ENCODE measurements at places on chromosomes 6 and 20.
A peak's percentile ranks its signal among the peaks of the same experiment; 100 is the strongest.

DNA sequence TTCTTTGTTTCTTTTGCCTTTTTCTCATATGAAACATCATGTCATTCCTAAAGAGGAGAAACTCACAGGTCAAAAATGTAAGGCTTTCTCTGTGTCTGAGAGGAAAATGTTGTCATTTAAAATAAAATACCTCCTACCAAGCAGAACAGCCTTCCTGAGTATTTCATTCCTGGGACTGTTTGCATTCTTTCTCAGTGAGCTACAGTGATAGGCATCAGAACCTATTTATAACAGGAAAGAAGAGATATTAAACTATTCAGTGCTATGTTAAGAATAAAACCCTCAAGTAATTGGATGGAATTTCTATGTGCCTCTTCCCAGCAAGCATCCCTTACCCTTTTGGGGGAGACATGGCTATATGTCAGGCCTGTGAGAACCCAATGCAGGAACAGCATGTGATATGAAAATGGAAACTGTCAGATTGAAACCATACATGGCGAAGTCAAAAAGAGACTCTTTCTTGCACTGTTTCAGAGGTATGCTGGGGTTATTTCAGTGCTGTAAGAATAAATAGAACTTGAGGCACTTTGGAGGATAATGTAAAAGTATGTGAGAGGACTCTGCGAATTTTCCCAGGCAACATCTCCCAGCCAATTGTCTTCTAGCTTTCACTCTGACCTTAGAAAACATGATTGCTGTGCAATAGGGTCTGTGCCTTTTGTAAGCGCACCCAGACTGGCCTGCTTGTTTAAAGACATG lies 133.8 kb upstream of the CCN2 start:
- DNase-seq = no peak

DNA sequence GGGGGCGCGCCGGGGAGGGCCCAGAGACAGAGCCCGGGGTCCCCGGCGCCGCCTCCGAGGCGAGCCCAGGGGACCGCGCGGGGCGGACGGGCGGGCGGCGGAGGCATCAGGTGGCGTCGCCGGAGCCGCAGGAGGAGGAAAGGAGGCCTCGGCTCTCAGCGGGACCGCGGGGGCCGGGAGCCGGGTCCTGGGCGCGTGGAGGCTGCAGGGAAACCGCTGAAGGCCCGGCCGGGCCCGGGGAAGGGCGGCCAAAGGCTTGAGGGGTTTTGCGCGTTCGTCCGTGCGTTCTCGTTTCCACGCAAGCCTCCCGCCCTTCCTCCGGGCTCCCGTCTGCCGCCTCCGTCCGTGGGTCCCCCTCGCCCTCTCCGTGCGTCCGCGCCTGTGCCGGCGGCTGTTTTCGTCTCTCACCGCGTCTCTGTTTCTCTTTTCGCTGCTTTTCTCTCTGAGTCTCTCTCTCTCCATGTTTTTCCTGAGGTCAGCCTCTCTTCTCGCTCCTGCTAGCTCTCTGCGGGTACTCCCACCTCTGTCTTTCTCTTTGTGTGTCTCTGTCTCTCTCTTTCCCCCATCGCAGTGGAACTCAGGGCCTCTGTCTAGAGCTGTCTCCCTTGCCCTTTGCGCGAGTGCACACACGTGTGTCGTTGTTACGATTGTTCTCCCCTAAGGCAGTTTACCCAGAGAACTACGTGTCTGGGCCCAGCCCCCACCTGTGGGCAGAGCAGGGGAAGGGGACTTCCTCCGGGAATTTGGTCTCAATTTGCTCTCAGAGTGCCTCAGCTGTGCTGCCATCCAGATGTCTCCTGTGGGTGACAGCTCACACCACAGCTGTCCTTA lies 2.1 kb downstream of the IRF4 start:
- DNase-seq = no peak

GRCh38 chr6:501891-502601 lies 110.5 kb downstream of the IRF4 start:
- no peak for DNase-seq

GRCh38 chr6:142385352-142385751 lies 83.5 kb downstream of the ADGRG6 start:
- DNase-seq = no peak

DNA sequence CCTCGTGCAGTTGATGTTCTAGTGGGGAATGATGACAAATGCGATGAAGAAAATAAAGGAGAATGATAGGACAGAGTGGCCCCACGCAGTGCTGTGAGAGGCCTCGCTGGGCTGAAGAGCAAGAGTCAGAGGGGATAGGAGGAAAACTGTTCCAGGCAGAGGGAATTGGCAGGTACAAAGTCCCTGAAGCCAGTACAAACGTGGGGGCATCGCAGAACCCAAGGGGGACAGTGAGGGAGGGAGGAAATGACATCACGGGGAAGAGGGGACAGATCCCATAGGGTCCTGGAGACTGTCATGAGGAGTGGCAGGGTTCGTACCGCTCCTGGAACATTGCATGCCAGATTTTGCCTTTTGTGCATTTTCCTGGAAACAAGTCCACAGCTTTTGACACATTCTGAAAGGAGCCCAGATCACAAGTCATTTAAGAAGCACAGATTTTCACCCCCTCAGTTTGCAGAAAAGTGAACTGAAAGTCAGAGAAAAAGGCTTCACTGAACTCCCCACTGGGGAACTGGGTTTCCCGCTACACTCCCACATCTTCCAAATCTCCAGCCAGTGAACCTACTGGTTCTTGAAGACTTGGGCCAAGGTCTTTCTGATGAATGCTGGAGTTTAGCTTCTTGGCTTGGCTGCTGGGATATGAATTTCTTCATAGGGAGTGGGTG lies 77.0 kb downstream of the SULF2 start:
- no peak for DNase-seq

- no peak for DNase-seq
These were observed 6.7 kb downstream of the PSMA7 start for GRCh38 chr20:62136283-62137091.

DNA sequence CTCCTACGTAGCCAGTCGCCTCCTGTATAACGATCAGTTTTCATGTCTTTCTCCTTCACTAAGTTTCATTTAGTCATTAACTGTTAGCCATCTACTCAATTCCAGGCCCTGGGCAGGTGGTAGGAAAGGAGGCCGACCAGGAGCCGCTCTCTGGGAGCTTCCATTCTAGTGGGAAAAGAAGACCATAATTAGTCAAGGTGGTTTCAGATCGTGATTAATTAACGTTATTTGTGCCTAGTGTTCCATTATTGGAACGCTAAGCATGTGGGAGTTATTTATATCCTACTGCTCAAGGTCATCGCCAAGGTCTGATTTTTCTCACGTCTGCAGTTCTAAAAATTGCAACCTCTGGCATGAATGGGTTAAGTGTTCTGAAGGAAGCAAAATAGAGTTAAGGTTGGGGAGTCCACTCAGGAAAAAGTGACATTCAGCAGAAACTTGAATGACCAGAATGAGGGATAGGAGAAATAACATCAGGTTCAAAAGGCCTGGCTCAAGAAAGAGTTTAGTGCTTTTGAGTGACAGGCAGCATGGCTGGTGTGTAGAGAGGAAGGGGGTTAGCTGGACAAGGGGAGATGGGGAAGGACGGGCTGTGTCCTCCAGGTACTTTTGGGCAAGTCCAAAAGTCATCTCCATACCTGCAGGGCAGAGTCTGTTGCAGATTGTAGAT lies 812 bp downstream of the SLC9A8 start:
- no peak for DNase-seq

- no peak for DNase-seq
These were observed 22.5 kb upstream of the HFE start for GRCh38 chr6:26064619-26065257.

DNA sequence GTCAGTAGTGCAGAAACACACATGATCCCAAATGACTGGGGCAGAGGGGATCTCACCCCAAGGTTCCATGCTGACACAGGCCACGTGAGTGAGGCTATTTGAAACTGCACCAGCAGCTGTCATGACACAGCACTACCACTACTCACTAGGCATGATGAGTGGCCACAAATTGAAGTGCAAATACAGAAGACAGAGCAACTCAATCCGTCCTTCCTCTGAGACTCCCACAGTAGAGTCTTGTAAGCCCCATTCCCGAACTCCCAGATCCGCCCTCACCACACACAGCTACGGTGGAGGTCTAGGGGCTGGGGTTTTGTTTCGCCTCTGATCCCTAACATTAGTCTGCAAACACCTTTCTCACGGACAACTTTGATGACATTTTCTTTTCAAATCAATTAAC lies 113.3 kb upstream of the NUP153 start:
- no peak for DNase-seq

DNA sequence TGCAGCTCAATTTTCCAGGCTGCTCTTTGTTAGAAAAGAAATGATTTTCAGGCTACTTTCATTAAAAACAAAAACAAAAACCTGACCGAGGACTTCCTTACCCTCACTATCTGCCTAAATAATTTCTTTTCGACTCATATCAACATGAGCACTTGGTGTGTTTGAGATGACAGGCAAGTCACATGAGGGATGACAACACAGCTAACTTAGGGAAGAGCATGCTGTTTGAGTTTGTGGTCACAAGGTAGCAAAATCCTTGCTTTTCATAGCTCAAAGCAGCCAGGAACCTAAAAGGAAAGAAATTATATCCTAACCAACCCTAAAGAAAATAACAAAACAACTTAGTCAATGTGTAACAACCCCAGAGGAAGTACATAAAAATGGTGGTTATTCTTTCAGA lies 459.5 kb downstream of the KIF16B start:
- no peak for DNase-seq

GRCh38 chr20:25378189-25378883 lies 12.3 kb downstream of the ABHD12 start:
- DNase-seq = no peak

GRCh38 chr6:14211562-14211942 lies 94.0 kb downstream of the CD83 start:
- no peak for DNase-seq

- DNase-seq = no peak
These were observed 2.4 kb downstream of the SLC22A23 start for GRCh38 chr6:3454273-3455010.

- no peak for DNase-seq
These were observed 38.8 kb downstream of the SRC start for GRCh38 chr20:37384683-37385174.

- no peak for DNase-seq
These were observed 40.9 kb downstream of the QRSL1 start for GRCh38 chr6:106670236-106670635.

- no peak for DNase-seq
These were observed 10.8 kb downstream of the UFL1 start for GRCh38 chr6:96532399-96532798.

DNA sequence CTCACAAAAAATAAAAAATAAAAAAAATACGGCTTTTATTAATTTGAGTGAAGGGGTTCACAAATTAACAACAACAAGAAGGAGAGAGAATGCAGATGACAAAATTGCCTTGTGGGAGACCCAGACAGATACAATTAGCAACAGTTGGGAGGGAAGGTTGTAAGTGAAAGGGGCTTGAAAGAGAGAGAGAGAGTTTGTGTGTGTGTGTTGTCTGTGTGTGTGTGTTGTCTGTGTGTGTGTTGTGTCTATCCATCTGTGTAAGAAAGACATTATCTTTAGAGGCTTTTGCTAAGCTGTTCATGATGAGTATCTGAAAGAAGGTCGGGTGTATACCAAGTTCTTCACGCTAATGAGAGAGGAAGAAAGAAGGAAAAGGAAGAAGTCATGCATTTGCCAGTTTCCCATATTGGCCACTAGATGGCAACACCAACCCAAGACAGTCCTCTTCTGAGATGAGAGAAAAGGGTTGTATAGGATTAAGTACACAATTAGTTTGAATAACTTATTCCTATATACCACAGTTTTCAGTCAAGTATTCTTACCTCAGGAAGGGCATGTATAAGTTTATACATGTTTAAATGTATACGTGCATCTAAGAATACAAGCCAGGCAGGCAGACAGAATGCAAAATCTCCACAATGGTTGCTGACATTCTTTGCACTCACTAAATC lies 63.7 kb upstream of the CD2AP start:
- peak; percentile 52 for DNase-seq

DNA sequence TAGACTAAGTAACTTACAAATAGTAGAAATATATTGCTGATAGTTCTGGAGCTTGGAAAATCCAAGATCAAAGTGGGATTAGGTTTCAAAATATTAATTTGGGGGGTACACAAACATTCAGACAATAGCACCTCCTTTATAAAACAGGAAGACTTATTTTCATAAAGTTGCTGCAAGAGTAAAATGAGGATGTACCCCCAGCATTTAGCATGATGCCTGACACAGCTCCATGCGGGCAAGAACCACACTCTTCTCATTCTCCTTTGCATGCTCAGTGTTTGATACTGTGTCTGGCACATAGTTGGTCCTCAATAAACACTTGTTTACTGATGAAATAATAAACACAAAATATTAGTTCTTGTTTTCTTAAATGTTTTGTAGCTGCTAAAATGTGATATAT lies 332.9 kb downstream of the TFAP2A start:
- no peak for DNase-seq

GRCh38 chr6:55941702-55942101 lies 66.3 kb upstream of the BMP5 start:
- DNase-seq = no peak

GRCh38 chr20:33568378-33568777 lies 78.5 kb downstream of the CBFA2T2 start:
- no peak for DNase-seq

- no peak for DNase-seq
These were observed 53.3 kb downstream of the RNASET2 start for GRCh38 chr6:166903027-166903426.

GRCh38 chr6:34284563-34285447 lies 36.0 kb upstream of the SMIM29 start:
- DNase-seq = no peak

DNA sequence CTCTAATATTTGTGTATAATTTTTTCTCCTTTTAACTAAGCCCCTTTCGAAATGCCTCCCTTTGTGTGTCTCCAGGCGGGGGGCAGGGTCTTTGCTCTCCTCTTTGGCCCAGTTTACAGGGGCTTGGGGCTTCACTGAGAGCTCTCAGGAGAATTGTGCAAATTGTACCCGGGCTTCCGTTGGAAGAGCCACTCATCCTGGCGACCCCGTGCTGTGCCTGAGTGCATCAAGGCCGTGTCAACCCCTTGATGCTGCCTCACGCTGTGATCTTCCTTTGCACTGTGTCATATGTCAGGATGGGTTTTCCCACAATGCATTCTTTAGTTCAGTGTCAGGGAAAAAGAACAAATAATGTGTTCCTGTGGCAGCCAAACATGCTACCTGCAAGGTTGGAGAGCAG lies 118.0 kb upstream of the POU3F2 start:
- no peak for DNase-seq

- DNase-seq = no peak
These were observed 8.6 kb upstream of the SIRPB2 start for GRCh38 chr20:1499528-1500420.

- no peak for DNase-seq
These were observed 356.2 kb downstream of the GJA1 start for GRCh38 chr6:121791396-121792315.

- no peak for DNase-seq
These were observed 3.9 kb upstream of the CCN6 start for GRCh38 chr6:112049996-112050395.

GRCh38 chr6:43951756-43952675 lies 175.2 kb downstream of the MRPL14 start:
- DNase-seq = no peak

- no peak for DNase-seq
These were observed 96.3 kb upstream of the ZBTB24 start for GRCh38 chr6:109579361-109579760.

Data from cerebellar nuclear complex (tissue), 1 donor.